ENCODE measurements at places on chromosomes 4 and X.

DNA sequence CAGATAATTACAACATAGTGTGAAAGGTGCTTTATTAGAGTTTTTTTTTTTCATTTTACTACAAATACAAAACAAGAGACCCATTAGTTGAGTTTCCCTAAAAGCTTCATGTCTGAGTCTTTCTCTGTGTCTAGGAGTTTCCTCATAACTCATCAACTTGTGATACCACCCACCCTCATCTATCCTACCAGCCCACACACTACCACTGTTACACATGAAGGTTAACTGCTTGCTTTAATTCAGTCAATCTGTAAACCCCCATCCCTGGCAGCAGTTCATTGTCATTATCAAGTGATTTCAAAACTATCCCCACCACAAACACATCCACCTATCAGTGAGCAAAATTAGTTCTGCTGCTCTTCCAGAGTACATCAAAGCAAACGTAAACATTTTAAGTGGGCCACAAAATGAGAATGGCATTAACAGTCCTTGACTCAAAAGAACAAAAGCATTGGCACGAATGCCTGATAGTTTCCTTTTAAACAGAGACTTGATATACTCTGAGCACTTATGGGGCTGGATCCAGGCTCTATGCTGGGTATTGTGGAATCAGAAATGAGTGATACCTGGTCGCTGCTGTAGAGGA, 331.6 kb upstream of the FAM241A start:
- DNase-seq: no peak

DNA sequence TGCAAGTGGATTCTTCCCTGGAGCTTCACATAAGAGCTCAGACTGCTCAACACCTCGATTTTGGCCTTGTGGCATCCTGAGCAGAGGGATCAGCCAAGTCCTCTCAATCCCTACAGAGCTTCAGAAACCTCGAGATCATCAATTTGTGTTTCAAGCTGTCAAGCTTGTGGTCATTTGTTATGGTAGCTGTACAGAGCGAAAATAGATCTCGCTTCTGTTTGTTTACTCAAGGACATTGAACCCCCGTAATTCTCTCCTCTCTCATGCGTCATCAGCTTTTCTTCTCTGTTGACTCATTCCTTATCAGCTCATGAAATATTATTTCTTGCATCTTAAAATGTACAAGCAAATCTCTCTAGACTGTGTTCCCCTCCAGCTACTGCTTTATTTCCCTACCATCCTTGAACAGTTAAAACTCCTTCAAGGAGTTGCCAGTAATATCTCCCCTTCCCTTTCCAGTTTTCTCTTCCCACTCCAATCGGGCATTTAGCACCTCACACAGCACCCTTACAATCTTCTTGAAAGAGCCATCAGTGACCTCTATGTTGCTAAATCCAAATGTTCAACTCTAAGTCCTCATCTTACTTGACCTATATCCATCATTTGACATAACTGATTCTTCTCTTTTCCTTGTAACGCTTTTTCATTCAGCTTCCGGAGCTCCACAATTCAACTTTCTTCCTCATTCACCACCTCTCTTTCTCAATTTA, 106.2 kb upstream of the FAT1 start:
- DNase-seq: peak; percentile 70

- peak; percentile 62 for DNase-seq
These were observed 45.5 kb upstream of the FAM241A start for GRCh38 chr4:112099701-112100297.

- peak; percentile 2 for DNase-seq
These were observed 226.5 kb downstream of the MID1 start for GRCh38 chrX:10393899-10394298.

- DNase-seq: peak; percentile 0
These were observed 31.1 kb downstream of the BMP15 start for GRCh38 chrX:50941638-50942037.

- no peak for DNase-seq
These were observed 29.2 kb downstream of the PRDM5 start for GRCh38 chr4:120893314-120893713.

GRCh38 chrX:16476692-16477091, 173.3 kb upstream of the S100G start:
- DNase-seq: no peak

DNA sequence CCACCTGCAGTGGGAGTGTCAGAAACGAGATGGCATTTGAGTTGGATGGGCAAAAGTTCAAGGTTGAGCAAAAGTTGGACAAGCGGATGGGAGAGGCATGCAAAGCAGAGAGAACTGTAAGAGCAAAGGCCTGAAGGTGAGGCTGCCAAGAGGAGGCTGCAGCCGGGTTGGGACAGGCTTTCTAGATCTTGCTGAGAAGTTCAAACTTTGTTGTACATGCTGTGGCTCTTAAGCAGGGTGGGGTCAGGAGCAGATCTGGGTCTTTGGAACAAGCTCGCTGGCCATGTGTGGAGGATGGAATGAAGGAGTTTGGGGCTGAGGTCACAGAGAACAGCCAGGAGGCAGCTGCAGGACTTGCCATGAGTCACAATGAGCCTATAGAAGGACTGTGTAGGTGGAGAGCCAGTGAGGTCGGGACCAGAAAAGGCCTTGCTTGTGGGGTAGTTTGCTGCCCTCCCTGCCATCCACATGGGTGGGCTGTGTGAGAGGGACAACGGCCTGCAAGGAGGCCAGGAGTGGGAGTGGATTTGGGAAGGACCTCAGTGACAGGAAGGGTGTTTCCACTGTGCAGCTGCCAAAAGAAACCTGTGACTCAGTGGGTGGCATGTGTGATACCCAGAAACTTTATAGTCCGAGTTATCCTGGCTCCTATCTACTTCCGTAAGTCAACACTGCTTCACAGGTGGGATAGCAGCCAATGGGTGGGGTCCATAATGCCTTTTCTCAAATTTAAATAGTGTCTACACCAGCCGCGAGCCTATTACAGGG, 210.4 kb downstream of the MID1IP1 start:
- peak; percentile 0 for DNase-seq

- no peak for DNase-seq
These were observed 106.9 kb upstream of the PAQR3 start for GRCh38 chr4:79046016-79046592.

GRCh38 chr4:38383646-38384121, 280.3 kb upstream of the KLF3 start:
- no peak for DNase-seq

- no peak for DNase-seq
These were observed 49.7 kb upstream of the ABCG2 start for GRCh38 chr4:88208156-88208555.

DNA sequence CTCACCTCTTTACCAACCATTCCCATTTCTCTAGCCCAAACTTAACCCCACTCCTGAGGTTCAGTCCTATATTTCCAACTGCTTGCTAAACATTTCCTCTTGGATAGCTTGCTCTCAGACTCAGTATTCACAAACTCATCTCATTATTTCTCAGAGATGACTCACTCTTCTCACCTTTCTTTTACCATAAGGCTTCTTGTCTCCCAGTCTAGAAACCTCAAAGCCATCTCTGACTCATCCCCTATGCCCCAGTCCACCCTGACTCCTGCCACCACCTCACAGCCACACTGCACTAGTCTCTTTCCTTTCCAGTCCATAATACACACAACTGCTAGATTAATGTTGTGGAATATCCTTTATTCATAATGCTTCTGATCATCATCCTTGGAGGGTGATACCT, 4.8 kb downstream of the FRMPD3 start:
- peak; percentile 86 for DNase-seq

DNA sequence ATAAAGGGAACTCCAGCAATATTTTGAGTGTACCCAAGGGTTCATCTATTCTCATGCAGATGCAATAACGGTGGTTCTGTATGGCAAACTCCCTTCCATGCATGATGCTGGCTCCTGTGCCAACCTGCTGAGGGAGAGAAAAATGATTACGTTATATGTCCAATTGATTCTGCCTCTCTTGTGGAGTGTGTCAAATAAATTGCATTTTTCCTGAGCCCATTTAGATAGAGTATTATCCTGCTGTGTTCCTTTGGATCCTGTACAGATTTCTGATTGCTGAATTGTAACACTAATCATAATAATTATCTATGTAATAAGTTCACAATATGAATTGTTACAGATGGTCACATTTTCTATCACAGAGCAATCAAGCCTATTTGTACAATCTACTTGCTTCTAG, 821.7 kb downstream of the C4orf33 start:
- no peak for DNase-seq

DNA sequence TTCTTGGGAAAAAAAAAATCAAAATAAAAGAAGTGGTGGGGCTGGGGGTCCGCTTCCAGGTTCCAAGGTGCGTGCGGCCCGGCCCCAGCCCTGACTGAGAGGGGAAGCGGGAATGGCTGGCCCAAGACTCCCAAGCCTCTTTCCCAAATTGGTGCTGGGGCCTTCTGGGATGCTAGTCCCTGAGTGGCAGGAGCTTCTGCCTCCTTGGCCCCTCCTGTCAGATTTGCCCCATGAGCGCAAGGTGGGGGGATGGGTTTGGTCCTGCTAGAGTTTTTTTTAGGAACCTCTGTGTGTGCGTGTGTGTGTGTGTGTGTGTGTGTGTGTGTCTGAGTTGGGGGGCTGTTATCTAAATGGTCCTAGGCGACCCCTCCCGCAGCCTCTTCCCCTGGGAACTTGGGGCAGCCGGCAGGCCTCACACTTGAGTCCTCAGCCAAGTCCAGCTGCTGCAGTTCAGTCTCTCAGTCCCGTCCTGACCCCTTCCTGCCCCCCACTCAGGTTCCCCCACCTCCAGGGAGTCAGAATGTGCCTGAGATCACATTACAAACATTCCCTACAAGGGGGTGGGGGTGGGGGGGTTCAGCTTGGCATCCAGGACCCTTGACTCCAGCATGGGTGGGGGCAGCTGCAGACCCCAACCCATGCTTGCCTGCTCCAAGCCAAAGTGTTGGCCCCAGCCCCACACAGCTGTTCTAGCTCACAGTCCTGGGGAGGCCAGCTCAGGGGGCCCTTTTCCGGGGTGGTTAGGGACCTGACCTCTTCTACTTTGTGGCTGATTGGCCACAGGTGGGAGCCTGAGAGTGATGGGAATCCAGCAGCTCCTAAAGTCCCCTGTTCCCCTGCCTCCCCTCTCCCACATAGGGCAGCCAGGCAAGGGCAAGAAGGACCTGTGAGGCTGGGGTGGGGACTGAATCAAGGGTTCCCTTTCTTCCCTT, 4.0 kb downstream of the EFNB1 start:
- no peak for DNase-seq

GRCh38 chrX:130108647-130109428, 1.5 kb downstream of the ELF4 start:
- peak; percentile 60 for DNase-seq

- no peak for DNase-seq
These were observed 96.5 kb downstream of the FRMPD4 start for GRCh38 chrX:12234534-12235329.

- DNase-seq: no peak
These were observed 2.1 kb downstream of the MND1 start for GRCh38 chr4:153346563-153346962.

DNA sequence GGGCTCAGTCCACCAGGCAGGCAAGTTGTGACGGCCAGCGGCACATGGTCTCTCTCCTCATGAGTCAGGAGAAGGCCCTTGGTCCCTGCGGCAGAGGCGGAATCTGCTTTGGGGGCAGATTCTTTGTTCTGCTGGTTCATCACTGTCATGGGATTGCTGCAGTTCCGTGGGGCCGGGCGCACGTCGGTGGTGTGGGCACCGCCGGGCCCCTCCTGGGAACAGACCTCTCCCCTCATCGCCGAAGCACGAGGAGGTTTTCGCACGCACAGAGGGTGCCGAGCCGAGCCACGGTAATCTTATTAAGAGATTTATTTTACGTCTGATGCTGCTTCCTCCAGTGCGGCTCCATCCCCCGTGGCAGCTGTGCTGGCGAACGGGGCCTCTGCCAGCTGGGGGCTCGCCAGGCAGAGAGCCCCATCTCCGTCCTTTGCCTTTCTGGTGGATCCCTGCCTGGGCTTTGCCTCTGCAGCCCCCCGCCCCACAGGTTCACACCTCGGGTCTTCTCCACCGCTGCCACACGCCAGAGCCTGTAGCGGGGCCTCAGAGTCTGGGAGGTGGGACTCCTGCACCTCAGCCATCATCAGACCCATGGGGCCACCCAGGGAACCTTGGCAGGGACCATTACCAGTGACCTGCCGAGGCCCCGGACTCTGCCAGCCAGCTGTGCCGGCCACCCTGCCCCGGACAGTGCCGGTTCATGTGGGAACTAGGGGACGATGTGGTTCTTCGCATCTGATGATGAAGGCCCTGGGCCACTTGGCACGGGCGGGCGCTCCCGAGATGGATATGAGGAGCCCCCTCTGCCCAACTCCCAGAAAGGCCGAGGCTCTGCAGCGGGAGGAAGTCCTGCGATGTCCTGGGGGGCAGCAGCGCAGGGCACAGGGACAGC, 86.7 kb upstream of the NKX1-1 start:
- no peak for DNase-seq

GRCh38 chrX:107834275-107835201, 8.9 kb downstream of the MID2 start:
- no peak for DNase-seq

DNA sequence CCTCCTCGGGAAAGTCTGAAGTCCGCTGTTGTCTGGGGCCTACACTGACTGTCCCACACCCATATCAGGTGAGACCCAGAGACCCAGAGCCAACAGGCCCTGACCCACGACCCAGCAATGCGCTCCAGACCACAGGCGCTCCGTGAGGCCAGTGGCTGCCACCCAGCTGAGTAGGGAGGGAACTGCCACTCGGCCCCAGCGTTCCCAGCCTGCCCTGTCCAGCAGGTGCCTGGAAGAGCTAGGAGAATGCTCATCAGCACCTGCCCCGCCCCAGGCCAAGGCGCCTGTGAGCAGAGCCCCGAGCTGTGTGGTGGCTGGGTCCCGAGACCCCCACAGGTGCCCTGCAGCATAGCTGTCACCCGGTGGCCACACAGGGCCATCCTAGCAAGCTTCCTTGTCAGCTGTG, 2.7 kb downstream of the SPON2 start:
- DNase-seq: no peak

- DNase-seq: no peak
These were observed 271.4 kb downstream of the PTTG2 start for GRCh38 chr4:38231626-38232025.

DNA sequence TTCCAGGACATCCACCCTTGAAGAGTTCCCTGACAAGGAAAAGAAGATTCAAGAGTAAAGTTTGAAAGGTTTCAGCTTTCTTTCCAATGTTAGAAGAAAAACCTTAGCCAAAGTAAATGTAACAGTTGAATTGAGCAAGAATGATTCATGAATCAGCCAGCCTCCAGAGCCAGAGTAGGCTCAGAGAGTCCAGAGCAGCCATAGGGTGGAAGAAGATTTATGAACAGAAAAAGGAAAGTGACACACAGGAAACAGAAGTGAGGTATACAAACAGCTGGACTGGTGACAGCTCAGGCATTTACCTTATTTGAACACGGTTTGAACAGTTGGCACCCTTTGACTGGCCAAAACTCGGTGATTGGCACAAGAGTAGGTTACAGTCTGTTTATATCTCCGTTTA, 63.2 kb downstream of the QDPR start:
- DNase-seq: peak; percentile 75

- DNase-seq: no peak
These were observed 38.7 kb downstream of the SGMS2 start for GRCh38 chr4:107863416-107863815.
